ENCODE measurements at places on chromosomes 2 and 18.

- DNase-seq: no peak
Observed at GRCh38 chr2:222283634-222284033, 15.2 kb downstream of the PAX3 start.

DNA sequence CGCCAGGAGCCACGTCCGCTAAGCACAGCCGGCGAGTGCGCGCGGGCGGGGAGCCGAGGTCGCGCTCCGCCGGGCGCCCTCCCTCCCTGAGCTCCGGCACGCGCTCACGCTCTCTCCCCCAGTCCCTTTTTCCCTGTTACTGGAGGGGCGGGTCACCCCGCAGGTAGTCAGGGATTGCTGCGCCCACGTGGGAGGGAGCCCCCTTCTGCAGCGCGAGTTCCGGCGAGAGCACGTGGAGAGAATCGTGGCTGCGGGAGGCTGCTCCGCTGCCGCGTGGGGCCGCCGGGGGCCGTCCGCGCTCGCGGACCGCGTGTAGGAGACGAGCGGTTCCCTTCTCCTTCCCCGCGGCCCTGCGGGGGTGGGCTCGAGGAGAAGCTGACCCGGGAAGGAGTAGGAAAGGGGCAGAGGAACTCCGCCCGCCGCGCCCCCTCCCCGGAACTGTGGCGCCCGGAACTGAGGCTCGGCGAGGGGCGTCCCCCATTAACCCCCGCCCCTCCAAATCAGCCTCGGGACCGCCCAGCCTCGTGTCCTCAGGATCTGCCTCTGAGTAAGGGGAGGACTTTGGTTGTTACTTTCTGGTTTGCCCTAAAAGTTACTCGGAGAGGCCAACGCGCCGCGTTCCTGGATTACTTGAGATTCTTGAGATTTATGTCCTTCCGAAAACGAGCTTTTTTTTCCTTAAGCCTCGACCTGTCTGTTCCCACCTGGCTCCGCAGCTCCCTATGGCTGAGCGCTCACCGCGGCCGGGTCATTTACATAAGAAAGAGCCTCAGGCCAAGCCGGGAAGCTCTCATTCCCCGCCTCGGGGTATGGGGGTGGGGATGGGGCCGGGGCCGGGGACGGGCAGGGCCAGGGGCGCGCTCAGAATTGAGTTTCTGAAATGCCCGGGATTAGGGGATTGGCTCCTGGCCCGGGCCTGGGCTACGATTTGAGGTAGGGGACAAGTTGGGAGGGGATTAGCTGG is 1.1 kb downstream of the HK2 start:
- no peak for DNase-seq

DNA sequence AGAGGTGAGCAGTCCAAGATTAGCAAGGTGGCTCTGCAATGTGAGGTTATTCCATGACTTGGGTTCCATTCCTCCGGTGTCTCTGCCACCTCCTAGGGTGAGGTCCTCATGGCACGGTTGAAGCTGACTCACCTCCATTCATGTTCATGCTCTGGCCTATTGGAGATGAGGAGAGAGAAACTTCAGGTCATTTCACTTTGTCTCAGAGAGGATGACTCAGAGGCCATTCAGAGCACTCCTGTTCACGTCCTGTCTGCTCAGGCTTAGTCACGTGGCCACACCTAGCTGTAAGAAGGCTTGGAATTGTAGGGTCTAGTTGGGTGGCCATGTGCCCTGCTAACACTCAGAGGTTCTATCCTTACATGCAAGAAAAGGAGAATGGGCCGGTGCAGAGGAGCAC is 67.5 kb upstream of the MBOAT2 start:
- DNase-seq: peak; percentile 68

DNA sequence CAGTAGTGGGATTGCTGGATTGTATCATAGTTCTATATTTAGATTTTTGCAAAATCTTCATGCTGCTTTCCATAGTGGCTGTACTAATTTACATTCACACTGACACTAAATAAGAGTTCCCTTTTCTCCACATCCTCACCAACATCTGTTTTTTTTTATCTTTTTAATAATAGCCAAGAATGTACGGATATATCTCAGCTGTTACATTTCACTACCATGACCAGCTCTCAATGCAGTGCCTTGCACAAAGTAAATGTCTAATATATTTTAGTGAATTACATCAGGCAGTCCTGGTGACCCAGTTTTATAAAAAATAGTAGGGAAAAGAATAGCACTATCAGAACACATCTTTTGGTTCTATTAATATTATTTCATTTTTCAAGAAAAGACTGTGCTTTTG is 161.8 kb downstream of the LNPK start:
- no peak for DNase-seq

GRCh38 chr18:39513186-39513585 is 1947.6 kb upstream of the CELF4 start:
- no peak for DNase-seq

DNA sequence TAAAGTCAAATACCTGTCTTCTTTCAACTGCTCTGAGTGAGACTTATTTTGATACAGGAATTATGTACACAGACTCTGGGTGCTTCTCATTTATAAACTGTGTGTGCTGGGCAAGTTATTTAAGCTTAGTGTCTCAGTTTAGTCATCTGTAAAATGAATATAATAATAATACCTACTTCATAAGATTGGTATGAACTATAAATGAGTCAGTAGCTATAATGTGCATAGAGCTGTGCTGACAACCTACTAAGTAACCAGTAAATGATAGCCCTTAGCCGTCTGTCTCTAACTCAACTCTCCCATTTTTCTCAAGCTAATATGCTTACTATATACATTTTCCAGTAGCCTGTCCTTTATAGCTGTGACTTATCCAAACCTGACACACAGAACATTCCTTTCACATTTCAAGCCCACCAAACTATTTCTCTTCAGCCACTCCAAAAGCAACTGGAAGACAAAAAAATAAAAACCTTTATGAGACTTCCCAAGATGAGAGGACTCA is 319.8 kb downstream of the ETAA1 start:
- DNase-seq: no peak

DNA sequence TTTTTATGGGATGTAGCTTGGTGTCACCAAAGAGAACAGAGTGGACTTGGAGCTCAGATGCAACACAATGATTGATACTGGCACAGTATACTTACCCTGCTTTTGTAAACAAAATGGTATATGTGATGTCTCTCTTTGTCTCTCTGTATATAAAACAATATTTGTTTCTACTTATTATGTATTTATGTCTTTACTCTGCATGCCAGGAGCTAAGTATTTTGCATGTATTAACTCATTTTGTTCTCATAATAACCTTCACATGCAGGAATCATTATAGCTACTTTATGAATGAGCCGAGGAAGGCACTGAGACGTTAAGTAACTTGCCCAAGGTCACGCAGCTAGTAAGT is 27.9 kb upstream of the CASP8 start:
- no peak for DNase-seq

DNA sequence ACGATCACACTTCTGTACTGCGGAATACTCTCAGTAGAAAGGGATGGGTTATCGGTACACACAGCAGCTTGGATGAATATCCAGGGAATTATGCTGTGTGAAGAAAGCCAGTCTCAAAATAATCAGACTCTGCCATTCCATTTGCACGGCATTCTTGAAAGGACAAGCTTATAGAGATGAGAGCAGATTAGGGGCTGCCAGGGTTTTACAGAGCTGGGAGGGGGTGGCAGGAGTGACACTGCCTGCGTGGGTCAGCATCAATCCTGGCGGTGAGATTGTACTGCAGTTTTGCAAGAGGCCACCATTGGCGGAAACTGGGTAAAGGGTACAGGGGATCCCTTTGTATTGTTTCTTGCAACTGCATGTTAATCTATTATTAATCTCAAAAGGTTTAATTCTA is 16.6 kb downstream of the KCNG2 start:
- no peak for DNase-seq

GRCh38 chr2:132562245-132562644 is 107.8 kb downstream of the LYPD1 start:
- DNase-seq: no peak

- DNase-seq: no peak
Observed at GRCh38 chr2:54666634-54667265, 56.7 kb upstream of the EML6 start.

GRCh38 chr2:227010433-227010832 is 153.6 kb downstream of the COL4A4 start:
- no peak for DNase-seq

GRCh38 chr18:60050821-60051220 is 151.0 kb downstream of the PMAIP1 start:
- DNase-seq: no peak

DNA sequence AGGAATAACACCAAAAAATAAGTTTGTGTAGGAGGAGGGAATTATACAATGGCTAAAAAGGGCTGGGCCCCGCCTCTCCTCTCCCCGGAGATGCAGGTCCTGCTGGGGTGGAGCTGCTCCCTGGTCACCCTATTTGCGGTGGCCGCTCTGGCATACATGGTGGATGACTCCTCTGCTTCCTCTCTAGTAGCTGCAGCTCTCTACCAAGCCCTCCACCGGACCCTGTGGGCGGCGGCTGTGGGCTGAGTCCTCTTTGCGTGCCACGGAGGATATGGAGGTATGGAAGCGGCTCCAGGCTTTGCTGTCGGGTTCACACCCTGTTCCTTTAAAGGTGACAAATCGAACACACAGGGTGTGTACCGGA is 77.1 kb upstream of the SEC11C start:
- DNase-seq: no peak

GRCh38 chr2:19837235-19837766 is 64.5 kb downstream of the TTC32 start:
- DNase-seq: no peak

Measured in H54 (cell line).